Immature natural killer cell (primary cell): ENCODE measurements at places on chromosomes 13 and 19. TPM values are rescaled to one million over a fixed set of nuclear protein-coding genes. Genes with fewer than 3 reads are reported as not detected.
A peak's percentile ranks its signal among the peaks of the same experiment; 100 is the strongest.

DNA sequence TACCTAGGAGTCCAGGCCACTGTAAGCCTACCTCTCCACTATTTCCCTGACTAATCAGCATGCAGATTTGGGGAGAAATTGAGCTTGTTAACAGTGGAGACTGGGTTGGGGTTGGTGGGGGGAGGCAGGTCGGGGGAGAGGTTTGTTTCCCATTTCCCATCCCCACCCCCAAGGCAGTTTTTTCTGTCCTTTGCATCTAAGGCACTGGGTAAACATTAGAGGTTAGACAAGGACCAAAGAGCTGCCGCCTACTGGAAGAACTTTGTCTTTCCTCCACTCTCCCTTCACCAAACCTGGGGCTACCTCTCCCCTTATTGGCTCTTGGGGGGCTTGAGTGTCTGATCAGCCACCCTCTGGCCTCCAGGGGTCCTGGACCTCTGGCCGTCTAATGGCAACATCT lies 953 bp downstream of the KCNN4 start:
- no peak overlapping the region for H3K27ac ChIP-seq
- DNase-seq: no peak
- H3K4me1 ChIP-seq: peaks cover 4% of the 10 kb centered on the region
- H3K36me3 ChIP-seq: no peaks in the 10 kb centered on the region

GRCh38 chr13:50275392-50276063 lies 260.3 kb downstream of the KCNRG start:
- DNase-seq: no peak
- no peak overlapping the region for H3K27ac ChIP-seq
- no peaks in the 10 kb centered on the region for H3K36me3 ChIP-seq
- H3K4me3 ChIP-seq: no peak overlapping the region

DNA sequence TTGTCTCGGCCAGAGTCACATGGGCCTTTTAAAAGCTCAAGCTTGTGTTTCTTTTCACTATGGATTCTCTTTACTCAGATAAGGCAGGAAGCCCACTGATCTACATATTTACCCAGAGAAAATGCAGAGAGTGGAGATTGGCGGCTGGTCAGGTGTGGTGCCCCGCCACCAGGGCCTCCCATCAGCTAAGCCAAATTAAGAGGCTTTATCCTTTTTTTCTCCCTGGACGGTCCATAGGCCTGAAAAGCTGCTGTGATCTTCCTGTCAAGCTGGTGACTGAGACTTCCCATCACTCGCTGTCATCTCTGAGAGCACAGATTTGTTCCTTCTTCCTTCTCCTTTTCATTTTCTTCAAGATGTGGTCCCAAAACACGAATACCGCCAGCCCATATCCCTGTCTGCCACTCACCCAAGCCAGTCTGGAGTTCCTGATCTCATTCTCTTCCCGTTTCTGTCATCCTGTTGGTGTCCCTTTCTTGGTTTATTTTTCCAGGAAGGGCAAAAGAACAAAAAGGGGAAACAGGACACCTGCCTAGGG lies 1.9 kb downstream of the SAFB start:
- DNase-seq: no peak
- peaks cover 14% of the 10 kb centered on the region for H3K27me3 ChIP-seq
- peak overlapping the region; percentile 94 for H3K27ac ChIP-seq

GRCh38 chr19:45069056-45069455 lies 7.2 kb downstream of the ZNF296 start:
- peaks cover 3% of the 10 kb centered on the region for H3K4me1 ChIP-seq
- no peak overlapping the region for H3K4me3 ChIP-seq
- no peaks in the 10 kb centered on the region for H3K36me3 ChIP-seq
- DNase-seq: no peak
- no peaks in the 10 kb centered on the region for H3K27me3 ChIP-seq

Gene IZUMO2
- not detected for polyA plus RNA-seq

Gene TTC9B
- polyA plus RNA-seq: not detected

DNA sequence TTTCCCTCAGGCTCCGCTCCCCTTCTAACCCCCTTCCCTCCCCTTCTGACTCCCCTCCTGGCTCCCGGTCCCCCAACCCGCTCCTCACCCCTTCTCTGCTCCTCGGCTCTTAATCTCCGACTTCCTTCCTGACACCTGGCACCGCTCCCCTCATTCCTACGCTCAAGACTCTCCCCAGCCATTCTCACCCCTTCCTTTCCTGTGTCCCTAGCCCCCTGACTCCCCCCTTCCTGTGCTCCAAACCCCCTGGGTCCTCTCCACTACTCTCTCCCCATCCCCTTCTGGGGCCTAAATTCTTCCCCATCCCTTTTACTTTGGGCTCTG lies 658 bp downstream of the CLPP start:
- peaks cover 12% of the 10 kb centered on the region for H3K4me1 ChIP-seq
- no peak for DNase-seq
- peaks cover 3% of the 10 kb centered on the region for H3K27me3 ChIP-seq
- H3K27ac ChIP-seq: peak overlapping the region; percentile 90
- peaks cover 6% of the 10 kb centered on the region for H3K36me3 ChIP-seq

GRCh38 chr13:21338156-21338555 lies 120.9 kb downstream of the ZDHHC20 start:
- H3K36me3 ChIP-seq: no peaks in the 10 kb centered on the region
- H3K4me3 ChIP-seq: no peak overlapping the region
- no peak for DNase-seq
- no peak overlapping the region for H3K27ac ChIP-seq
- no peaks in the 10 kb centered on the region for H3K4me1 ChIP-seq
- no peaks in the 10 kb centered on the region for H3K27me3 ChIP-seq

DNA sequence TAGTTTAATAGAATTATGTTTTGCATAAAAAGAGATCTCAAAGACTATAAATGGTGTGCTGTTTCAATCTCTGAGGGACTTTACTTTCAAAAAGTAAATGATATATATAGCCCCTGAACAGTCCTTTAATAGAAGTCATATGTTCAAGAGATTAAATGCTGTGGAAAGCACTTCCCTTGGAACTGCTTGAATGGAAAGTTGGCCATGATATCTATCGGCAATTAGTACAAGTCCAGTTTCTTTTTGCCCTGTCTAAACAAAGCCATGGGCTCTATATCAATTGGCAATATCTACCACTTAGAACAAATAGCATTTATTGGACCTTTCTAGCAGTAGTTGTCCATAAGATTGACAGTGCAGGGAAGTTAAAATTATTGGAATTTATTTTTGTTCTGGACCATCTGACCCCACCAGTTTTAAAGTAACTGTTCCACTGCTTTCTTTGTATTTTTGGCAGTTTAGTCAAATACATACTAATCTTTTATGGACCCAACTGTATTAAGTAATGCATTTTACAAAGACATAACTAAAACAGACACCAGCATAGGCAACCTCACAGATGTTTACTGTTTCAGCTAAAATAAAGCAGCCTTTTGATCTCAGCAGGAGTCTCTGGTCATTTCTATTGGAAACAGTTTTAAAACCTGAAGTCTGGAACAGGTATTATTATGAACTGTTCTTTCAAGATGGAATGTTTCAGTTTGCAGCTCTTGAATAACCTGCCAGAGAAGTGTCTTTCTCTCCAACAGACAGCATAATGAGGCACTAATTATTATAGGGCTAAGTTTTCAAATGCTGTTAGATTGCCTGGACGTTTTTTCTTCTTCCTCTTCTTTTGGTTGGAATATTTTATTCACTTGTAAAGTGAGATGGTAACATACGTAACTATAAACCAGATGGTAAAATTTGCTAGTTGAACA lies 282.6 kb downstream of the DCLK1 start:
- no peaks in the 10 kb centered on the region for H3K36me3 ChIP-seq
- no peaks in the 10 kb centered on the region for H3K4me1 ChIP-seq
- no peaks in the 10 kb centered on the region for H3K27me3 ChIP-seq
- no peak for DNase-seq
- H3K4me3 ChIP-seq: no peak overlapping the region

GRCh38 chr13:85377783-85378182 lies 421.4 kb downstream of the SLITRK6 start:
- H3K27me3 ChIP-seq: peaks cover 2% of the 10 kb centered on the region
- H3K4me1 ChIP-seq: no peaks in the 10 kb centered on the region
- no peaks in the 10 kb centered on the region for H3K36me3 ChIP-seq

- H3K4me1 ChIP-seq: no peaks in the 10 kb centered on the region
- no peaks in the 10 kb centered on the region for H3K27me3 ChIP-seq
- H3K4me3 ChIP-seq: no peak overlapping the region
- no peak overlapping the region for H3K27ac ChIP-seq
Observed at GRCh38 chr19:21482863-21483276, 22.5 kb upstream of the ZNF429 start.

GRCh38 chr13:24365191-24365590 lies 55.8 kb downstream of the C1QTNF9 start:
- no peaks in the 10 kb centered on the region for H3K4me1 ChIP-seq
- no peaks in the 10 kb centered on the region for H3K27me3 ChIP-seq
- DNase-seq: no peak
- no peaks in the 10 kb centered on the region for H3K36me3 ChIP-seq
- H3K27ac ChIP-seq: no peak overlapping the region
- no peak overlapping the region for H3K4me3 ChIP-seq

DNA sequence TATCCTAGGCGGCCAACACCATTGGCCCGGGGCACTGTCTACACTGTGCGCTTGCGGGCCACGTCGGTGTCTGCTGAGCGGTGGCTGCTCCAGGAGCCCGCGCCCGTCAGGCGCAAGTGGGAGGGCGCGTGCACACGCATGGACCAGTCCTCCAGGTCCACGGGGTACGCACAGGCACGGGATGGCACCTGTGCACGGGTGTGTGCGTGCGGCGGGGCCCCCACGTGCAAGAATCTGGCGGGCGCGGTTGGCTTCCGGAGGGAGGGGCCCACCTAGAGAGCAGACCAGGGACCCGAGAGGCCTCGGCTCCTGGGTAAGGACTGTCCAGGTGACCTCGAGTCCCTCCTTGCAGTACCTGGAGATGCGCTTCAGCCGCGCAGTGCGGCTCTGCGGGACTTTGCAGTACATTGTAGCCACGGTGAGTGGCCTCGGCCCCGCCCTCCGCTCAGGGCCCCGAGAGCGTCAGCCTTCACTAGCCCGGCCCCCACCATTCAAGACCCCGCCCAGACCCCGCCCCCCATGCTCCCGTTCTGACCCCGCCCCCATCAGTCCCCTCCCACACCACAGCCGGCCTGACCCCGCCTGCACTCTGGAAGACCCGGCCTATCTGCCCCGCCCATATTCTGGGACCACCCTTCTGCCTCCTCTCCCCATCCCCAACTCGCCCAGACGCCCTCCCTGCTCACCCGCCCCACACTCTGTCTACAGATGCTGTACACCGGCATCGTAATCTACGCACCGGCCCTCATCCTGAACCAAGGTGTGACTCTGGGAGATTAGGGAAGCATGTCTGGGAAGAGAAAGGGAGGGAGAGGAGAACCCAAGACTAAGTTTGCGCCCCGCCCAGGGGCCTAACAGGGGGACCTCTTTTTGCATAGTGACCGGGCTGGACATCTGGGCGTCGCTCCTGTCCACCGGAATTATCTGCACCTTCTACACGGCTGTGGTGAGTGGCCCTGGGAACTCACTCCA lies 2.3 kb downstream of the SLC5A5 start:
- peak; percentile 30 for DNase-seq
- peak overlapping the region; percentile 72 for H3K4me3 ChIP-seq
- H3K27me3 ChIP-seq: peaks cover 5% of the 10 kb centered on the region
- H3K36me3 ChIP-seq: no peaks in the 10 kb centered on the region
- H3K27ac ChIP-seq: no peak overlapping the region
- peaks cover 6% of the 10 kb centered on the region for H3K4me1 ChIP-seq

- peaks cover 3% of the 10 kb centered on the region for H3K27me3 ChIP-seq
- peak overlapping the region; percentile 94 for H3K4me3 ChIP-seq
- no peak for DNase-seq
- peaks cover 3% of the 10 kb centered on the region for H3K36me3 ChIP-seq
Observed at GRCh38 chr13:41017817-41018601, 1.1 kb downstream of the ELF1 start.

- no peaks in the 10 kb centered on the region for H3K27me3 ChIP-seq
- no peak for DNase-seq
- H3K27ac ChIP-seq: no peak overlapping the region
- no peaks in the 10 kb centered on the region for H3K4me1 ChIP-seq
Observed at GRCh38 chr19:31600731-31601295, 251.6 kb upstream of the TSHZ3 start.
